ENCODE measurements at places on chromosomes 7 and 10.

GRCh38 chr7:1301054-1301881, 68.6 kb downstream of the UNCX start:
- DNase-seq = no peak

DNA sequence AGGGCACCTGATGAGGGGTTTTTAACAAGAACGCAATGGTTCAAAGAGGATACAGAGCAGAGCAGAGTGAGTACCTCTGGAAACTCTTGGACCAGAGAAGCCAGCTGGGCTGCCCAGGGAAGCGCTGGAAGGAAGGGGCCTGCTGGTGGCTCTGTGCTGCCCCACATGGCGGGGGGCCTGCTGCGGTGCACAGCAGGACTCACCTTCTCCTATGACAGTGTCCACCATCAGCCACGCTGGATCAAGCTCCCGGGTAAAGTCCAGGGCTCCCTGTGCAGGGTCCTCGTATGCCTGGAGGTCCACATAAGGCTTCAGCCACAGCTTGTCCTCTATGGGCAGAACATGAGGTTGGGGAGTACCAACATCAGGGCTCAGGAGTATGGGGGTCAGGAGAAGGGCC, 12.5 kb downstream of the EPHA1 start:
- DNase-seq = no peak

DNA sequence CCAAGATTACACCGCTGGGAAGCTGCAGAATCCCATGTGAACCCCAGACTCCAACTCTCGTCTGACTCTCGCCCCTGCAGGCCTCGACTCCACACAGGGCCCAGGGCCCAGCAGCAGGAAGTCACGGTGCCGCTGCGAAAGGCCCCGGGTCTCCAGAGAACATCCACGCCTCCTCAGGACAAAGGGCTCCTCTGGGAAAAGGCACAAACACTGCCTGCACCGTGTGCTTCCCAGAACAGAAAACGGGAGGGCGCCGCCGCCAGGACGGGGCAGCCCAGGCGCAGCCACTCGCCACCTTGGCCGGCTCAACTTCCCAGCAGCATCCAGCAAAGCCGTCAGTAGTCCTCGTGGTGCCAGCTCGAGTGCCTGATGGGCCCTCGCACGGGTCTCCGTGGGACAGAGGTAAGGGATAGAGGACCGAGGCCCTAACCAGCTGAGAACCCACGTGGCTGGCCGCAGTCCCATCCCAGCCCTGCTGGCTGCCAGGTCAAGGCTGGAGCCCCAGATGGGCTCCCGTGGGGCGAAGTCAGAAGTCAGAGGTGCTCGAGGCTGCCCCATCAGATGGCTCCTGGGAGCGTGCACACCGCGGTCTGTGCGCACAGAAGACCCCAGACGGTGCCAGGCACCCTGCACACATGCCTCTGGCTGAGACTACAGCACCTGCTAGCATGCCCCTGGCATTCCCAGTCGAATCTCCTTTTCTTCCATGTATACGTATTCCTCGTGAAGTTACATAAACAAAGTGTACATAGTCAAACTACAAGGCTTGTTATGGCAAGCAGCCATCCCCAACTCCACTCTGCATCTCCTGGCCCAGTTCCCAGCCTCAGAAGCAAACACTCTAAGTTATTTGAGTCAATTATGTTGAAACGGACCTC, 60.2 kb downstream of the MAD1L1 start:
- DNase-seq = no peak

DNA sequence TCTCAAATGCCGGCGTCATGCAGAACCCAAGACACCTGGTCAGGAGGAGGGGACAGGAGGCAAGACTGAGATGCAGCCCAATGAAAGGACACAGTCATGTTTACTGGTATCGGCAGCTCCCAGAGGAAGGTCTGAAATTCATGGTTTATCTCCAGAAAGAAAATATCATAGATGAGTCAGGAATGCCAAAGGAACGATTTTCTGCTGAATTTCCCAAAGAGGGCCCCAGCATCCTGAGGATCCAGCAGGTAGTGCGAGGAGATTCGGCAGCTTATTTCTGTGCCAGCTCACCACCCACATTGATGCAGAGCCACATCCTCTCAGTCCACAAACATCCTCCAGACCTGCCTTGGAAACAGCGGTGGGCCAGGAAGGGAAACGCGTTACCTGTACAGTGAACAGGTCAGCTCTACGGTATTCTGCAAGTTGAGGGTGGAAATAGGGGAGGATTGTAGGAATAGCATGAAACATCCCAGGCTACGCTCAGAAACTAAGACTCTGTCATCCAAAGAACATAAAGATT, 133.1 kb upstream of the PRSS1 start:
- no peak for DNase-seq

GRCh38 chr10:13238271-13239077, 4.3 kb upstream of the UCMA start:
- DNase-seq = no peak

DNA sequence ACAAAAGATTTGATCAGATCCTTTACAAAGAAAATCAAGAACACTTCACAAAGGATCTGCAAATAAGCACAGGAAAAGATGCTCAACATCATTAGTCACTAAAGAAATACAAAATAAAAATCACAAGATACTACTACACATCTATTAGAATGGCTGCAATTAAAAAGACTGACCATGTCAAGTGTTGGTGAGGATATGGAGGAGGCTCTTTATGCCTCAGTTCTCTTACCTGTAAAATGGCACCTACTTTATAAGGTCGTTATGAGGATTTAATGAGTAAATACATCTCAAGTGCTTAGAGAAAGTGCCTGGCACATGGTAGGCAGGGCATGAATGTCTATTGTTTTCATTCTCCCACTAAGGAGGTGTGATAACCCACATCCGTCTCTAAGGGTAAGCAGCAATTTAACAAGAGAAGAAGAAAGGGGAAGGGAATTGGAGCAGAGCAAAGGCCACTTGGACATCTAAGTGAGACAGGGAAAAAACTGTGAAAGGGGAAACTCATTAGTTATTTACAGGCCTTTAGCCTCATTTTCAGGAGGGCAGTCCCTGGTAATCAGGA, 157.5 kb upstream of the NFE2L3 start:
- DNase-seq = no peak

- DNase-seq = no peak
Measured at GRCh38 chr10:45418849-45419675, 45.0 kb downstream of the ALOX5 start.

GRCh38 chr10:118501171-118501570, 94.3 kb downstream of the PRLHR start:
- no peak for DNase-seq

- DNase-seq = no peak
Measured at GRCh38 chr10:62761115-62761514, 43.4 kb upstream of the ADO start.

GRCh38 chr7:64099656-64100531, 54.7 kb downstream of the ZNF727 start:
- no peak for DNase-seq

GRCh38 chr10:97664282-97664850, 22.7 kb downstream of the AVPI1 start:
- DNase-seq = no peak

DNA sequence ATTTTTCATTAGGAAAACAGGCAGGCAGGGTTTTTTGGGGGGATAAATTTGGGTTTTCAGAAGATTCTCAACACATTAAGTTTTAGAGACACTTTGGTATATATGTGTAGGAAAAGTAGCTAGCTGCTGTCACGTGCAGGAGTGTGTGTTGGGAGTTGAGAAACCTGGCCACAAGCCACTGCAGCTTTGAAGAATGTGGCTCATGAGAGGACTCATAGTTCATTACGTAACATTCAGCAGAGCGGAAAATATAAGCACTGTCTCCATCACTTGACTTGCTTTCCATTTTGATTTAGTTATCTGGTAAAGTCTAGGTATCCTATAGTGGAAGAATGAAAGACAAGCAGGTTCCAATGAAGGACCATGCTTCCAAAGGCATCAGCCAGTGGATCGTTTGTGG, 31.2 kb downstream of the SMNDC1 start:
- DNase-seq = peak; percentile 1

DNA sequence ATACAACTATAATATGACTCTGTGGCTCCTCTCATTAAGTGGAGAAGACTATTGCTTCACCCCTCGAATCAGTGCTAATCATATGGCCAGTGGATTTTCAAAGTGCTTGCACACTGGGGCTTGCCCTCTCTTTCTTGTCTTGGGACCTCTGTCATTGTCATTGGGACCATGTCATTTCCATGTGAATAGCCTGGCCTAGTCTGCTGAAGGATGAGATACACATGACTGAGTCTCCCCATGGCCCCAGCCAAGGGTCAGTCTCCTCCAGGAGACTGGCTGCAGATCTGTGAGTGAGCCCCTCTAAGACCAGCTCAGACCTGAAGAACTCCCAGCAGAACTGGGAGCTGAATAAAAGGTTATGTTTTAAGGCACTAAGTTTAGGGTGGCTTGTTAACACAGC, 39.5 kb downstream of the PKD1L1 start:
- no peak for DNase-seq

DNA sequence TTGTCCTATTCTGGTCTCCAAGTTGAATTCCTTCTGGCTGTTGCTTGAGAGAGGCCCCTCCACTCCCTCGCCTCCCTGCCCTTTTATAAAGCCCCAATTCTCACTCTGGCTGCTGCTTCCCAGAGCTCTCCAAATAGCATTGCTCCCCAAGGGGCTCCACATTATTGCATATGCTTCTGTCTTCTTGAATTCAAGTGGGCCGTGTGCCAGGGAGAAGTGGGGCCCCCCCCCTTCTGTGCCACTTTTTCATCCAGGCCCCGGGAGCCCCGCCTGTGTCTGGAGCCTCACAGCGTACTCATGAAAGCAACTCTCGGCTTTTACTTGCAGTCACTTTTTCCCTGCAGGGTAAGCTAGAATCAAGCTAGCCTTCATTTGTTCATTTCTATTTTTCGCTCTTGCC, 265.1 kb downstream of the CCSER2 start:
- no peak for DNase-seq

- DNase-seq = no peak
Measured at GRCh38 chr10:5862360-5862961, 27.2 kb downstream of the ANKRD16 start.

DNA sequence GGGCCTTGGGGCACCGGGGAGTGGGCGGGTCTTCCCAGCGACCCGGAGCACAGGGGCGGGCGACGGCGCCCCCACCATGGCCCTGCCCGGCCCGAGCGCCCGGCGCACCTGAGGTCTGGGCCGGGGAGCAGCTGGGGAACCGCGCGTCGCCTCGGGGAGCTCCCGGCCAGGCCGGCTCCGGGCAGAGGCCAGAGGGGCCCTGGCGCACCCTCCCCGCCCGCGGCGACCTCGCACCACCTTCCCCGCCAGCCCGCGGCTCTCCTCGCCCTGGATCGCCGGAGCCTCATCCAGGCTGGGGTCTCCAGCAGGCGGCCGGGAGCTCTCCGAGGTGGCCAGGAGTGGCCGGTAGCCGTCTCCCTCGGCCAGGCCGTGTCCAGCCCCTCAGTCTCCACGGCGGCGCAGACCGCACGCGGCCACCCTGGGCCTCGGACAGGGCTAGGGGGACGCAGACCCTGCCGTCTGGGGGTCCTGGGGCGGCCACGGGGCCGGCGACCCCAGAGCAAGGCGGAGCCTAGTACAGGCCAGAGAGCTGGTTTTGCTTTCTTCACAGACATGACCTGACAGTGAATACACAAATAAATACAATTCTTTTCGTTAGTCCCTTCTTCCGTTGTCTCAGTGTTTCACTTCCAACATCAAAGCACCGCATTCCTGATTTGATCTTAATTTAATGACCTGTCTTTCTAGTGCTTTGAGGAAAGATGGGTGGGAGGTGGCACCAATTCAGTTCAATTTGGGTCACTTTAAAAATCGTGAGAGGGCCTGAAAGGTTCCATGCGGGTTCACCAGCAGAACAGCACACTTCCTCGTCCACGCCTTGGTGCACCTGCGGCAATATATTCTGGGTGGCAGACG, 356.9 kb downstream of the DNAJB6 start:
- no peak for DNase-seq

DNA sequence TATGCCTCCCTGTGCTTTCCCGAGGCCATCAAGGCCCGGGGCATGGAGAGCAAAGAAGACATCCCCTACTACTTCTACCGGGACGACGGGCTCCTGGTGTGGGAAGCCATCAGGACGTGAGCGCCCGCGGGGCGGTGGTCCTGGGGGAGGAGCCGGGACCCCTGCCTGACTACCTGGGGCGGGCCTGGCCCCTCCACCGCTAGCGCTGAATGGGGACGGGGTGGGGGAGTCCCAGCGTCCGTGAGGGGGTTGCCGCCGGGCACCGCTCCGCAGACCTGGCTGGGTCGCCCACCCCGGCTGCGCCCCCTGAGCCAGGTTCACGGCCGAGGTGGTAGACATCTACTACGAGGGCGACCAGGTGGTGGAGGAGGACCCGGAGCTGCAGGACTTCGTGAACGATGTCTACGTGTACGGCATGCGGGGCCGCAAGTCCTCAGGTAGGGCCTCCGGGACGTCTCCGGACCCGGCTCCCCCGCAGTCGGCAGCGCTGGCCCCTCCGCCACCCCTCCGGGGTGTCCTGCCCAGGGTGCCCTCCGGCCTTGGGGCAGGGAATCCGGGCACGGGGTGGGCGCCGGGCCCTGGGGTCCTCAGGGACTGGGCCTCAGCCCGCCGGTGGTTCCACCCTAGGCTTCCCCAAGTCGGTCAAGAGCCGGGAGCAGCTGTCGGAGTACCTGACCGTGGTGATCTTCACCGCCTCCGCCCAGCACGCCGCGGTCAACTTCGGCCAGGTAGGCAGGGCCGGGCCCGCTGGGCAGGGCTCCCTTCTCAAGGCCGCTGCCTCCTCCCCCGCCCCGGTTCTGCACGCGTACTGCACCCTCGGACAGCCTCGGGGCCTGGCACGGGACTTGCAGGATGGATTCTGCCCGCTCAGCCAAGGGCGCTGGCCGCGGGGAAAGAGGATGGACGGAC, 69.3 kb downstream of the ALOX5 start:
- DNase-seq = no peak

- DNase-seq = no peak
Measured at GRCh38 chr10:13938950-13939349, 352.2 kb downstream of the PRPF18 start.

GRCh38 chr10:71522442-71523144, 125.9 kb downstream of the CDH23 start:
- no peak for DNase-seq

DNA sequence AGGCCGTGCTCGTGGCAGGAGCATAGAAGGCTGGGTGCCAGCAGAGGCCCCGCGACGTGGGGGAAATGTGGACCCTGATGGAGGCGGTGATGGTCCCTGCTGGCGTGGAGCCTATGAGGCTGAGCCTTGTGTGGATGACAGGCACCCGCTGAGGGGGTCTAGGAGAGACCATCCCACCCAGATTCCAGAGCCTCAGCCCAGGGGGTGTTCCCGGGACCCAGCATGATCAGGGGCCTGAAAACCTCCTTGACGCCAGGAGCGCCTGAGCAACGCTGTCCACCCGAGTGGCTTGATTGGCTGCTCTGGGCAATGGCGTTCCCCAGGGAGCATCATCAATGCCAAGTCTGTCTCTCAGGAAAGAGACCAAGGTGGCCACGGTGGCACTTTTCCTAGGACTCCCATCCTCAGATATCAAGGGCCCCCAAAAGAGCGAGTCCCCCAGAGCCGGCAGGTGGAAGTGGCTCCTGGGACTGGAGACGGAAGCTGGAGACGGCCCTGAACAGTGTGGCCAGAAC, 61.1 kb downstream of the PWWP2B start:
- DNase-seq = no peak

- no peak for DNase-seq
Measured at GRCh38 chr7:30451539-30452279, 26.9 kb downstream of the NOD1 start.

Measured in stimulated activated CD8-positive, alpha-beta memory T cell treated with anti-CD3 and anti-CD28 coated beads, Interleukin-2, amount 100 ng/mL, for 1 hour (primary cell).